Activated naive CD8-positive, alpha-beta T cell treated with anti-CD3 and anti-CD28 coated beads for 36 hours (primary cell): ENCODE measurements at places on chromosomes 12 and 14. TPM values are rescaled to one million over a fixed set of nuclear protein-coding genes. Genes with fewer than 3 reads are reported as not detected.

The NPAS3 gene
- total RNA-seq: not detected

The ZNF740 gene
- total RNA-seq: 42.8 TPM

The CEBPE gene
- 0.45 TPM for total RNA-seq

The PTCSC3 gene
- not detected for total RNA-seq

The ACAD10 gene
- 17.4 TPM for total RNA-seq

The B3GNT4 gene
- total RNA-seq: 0.92 TPM

The PAPLN gene
- total RNA-seq: 0.10 TPM

The MMP19 gene
- total RNA-seq: not detected

The MIPOL1 gene
- total RNA-seq: not detected

DNA sequence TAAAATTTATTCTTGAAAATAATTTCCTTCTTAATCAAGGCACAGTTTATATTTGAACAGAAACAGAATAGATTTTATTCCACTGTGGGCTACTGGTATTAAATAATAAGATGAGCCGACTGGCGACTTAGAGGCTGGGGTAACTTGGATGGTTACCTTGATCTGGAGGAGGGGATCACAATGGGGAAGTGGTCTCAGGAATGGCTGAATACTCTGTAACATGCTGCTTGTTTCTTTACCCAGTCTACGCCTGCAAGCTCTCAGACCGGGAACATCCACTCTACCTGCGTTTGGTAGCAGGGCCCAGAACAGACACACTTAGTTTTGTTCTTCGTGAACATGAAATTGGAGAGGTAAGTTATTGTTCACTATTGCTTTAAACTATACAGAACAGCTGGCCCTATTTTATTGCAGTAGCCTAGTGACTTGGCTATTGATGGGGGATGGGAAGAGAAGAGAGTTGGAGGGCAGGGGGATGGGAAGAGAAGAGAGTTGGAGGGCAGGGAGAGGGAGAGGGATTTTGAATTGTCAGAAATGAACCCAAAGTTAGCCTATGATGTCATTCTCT lies 67.9 kb downstream of the GNS start:
- no peak for DNase-seq
- peak overlapping the region; percentile 76 for H3K27ac ChIP-seq
- no peaks in the 10 kb centered on the region for H3K27me3 ChIP-seq
- H3K36me3 ChIP-seq: peaks cover 34% of the 10 kb centered on the region
- H3K4me1 ChIP-seq: peaks cover 68% of the 10 kb centered on the region

DNA sequence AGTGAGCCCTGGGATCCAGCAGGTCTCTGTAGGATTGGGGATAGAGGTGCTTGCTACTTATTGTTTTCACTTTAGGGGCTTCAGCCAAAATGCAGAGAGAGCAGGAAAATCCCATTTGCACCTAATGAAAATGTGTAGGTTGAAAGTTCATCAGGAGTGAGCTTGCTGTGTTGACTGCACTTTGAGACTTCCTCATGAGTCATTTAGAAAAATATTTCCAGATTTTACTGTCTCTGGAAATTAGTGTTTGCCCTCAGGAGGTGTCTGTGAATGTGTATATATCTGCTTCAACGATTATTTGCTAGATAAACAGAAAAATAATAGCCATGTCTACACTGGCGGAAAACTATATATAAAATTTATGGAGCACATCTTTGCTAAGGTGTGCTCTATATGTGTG lies 159.3 kb downstream of the CAND1 start:
- H3K4me1 ChIP-seq: peaks cover 12% of the 10 kb centered on the region
- H3K27ac ChIP-seq: no peak overlapping the region
- no peaks in the 10 kb centered on the region for H3K36me3 ChIP-seq

DNA sequence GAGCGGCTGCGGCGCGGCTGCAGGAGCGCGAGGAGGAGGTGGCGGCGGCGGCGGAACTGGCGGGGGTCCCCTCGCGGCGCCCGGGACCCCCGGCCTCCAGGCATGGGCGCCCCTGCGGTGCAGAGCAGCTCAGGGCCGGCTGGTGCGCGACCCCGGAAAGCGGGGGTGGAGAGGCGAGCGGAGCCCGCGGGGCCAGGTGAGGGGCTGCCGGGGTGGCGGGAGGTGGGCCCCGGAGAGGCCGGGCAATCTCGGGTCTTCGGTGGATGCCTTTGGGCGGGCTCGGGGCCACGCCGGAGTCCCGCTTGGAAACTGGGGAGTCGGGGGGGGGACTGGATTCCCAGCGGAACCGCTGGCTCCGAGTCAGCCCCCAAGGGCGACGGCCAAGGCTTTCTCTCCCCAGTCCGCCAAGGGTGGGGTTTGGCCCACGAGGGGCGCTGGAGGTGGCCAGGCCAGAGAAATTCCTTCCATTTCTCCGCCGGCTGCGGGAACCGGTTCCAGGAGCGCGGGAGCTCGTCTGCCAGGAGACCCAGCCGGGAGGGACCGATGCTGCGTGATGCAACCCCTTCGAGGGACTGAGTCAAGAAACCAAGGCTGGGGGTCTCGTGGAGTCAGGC lies 13.9 kb upstream of the NR4A1 start:
- H3K4me3 ChIP-seq: peak overlapping the region; percentile 83
- H3K36me3 ChIP-seq: peaks cover 25% of the 10 kb centered on the region
- H3K27ac ChIP-seq: peak overlapping the region; percentile 80
- peak; percentile 60 for DNase-seq
- no peaks in the 10 kb centered on the region for H3K27me3 ChIP-seq

- H3K4me3 ChIP-seq: no peak overlapping the region
- peaks cover 23% of the 10 kb centered on the region for H3K27me3 ChIP-seq
- no peaks in the 10 kb centered on the region for H3K36me3 ChIP-seq
- no peak overlapping the region for H3K27ac ChIP-seq
Observed at GRCh38 chr12:116863275-116863767, 17.9 kb downstream of the HRK start.

- H3K4me3 ChIP-seq: no peak overlapping the region
- no peak for DNase-seq
- no peak overlapping the region for H3K27ac ChIP-seq
- peaks cover 40% of the 10 kb centered on the region for H3K36me3 ChIP-seq
- H3K4me1 ChIP-seq: peaks cover 6% of the 10 kb centered on the region
Observed at GRCh38 chr14:65703996-65704395, 291.5 kb downstream of the FUT8 start.

GRCh38 chr12:4089956-4090355 lies 183.6 kb upstream of the CCND2 start:
- H3K36me3 ChIP-seq: no peaks in the 10 kb centered on the region
- DNase-seq: no peak
- no peak overlapping the region for H3K4me3 ChIP-seq
- no peaks in the 10 kb centered on the region for H3K27me3 ChIP-seq

- DNase-seq: no peak
- peaks cover 15% of the 10 kb centered on the region for H3K36me3 ChIP-seq
- H3K4me3 ChIP-seq: no peak overlapping the region
- no peaks in the 10 kb centered on the region for H3K27me3 ChIP-seq
- H3K4me1 ChIP-seq: peaks cover 10% of the 10 kb centered on the region
- no peak overlapping the region for H3K27ac ChIP-seq
Observed at GRCh38 chr12:96219700-96220206, 25.6 kb downstream of the ELK3 start.

GRCh38 chr12:49622501-49623141 lies 740 bp upstream of the PRPF40B start:
- H3K4me3 ChIP-seq: peak overlapping the region; percentile 78
- H3K4me1 ChIP-seq: peaks cover 24% of the 10 kb centered on the region
- H3K27ac ChIP-seq: peak overlapping the region; percentile 88
- H3K27me3 ChIP-seq: peaks cover 27% of the 10 kb centered on the region
- no peaks in the 10 kb centered on the region for H3K36me3 ChIP-seq
- DNase-seq: peak; percentile 60

GRCh38 chr12:93205361-93205760 lies 172.4 kb upstream of the NUDT4 start:
- no peaks in the 10 kb centered on the region for H3K36me3 ChIP-seq
- H3K27ac ChIP-seq: no peak overlapping the region
- H3K27me3 ChIP-seq: no peaks in the 10 kb centered on the region
- no peak for DNase-seq
- peaks cover 2% of the 10 kb centered on the region for H3K4me1 ChIP-seq

GRCh38 chr12:99979471-99979870 lies 5.3 kb downstream of the ANKS1B start:
- H3K27me3 ChIP-seq: peaks cover 54% of the 10 kb centered on the region
- H3K36me3 ChIP-seq: no peaks in the 10 kb centered on the region
- DNase-seq: no peak
- peaks cover 3% of the 10 kb centered on the region for H3K4me1 ChIP-seq
- H3K27ac ChIP-seq: no peak overlapping the region
- H3K4me3 ChIP-seq: no peak overlapping the region
